DMS 273 treated with DMSO at 0.1 percent for 48 hours (cell line): ENCODE measurements at places on chromosomes 6 and 20.

GRCh38 chr6:167005350-167006159, 6.4 kb downstream of the CEP43 start:
- DNase-seq, result no peak

- no peak for DNase-seq
Observed at GRCh38 chr6:150676344-150676743, 76.7 kb downstream of the PLEKHG1 start.

GRCh38 chr6:43983632-43984031, 143.6 kb downstream of the MRPL14 start:
- no peak for DNase-seq

DNA sequence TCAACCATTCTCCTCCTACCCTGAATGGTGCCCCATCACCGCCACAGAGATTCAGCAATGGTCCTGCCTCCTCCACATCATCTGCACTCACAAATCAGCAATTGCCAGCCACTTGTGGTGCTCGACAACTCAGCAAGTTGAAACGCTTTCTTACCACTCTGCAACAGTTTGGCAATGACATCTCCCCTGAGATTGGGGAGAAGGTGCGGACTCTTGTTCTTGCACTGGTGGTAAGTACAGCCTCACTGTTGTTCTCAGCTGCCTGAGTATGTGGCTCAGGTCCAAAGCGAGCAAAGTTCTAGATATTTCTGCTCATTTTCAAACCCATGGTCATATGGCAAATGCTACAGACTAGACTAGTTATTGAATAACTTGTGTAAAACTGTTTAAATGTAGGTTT, 51.0 kb upstream of the C20orf144 start:
- no peak for DNase-seq

DNA sequence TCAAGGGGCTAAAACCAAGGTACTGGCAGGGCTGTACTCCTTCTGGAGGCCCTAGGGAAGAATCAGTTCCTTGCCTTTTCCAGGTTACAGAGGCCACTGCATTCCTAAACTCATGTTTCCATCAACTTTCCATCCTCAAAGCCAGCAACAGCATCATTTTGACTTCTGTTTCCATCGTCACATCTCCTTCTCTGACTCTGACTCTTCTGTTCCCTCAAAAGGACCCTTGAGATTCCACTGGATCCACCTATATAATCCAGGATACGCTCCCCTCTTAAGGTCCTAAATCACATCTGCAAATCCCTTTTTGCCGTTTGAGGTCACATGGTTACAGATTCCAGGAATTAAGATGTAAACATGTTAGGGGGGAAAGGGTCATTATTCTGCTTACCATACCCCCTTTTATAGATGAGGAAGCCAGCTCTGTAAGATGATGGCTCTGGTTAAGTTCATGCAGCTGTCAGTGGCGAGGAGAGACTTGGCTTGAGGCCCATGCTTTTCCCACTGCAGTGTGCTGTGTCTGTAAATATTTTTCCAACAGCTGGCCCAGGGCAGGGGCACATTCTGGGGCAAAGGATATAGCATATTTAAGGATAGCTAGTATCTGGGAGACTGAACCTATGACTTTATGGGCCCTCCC, 114.6 kb downstream of the TNFRSF21 start:
- peak; percentile 20 for DNase-seq

DNA sequence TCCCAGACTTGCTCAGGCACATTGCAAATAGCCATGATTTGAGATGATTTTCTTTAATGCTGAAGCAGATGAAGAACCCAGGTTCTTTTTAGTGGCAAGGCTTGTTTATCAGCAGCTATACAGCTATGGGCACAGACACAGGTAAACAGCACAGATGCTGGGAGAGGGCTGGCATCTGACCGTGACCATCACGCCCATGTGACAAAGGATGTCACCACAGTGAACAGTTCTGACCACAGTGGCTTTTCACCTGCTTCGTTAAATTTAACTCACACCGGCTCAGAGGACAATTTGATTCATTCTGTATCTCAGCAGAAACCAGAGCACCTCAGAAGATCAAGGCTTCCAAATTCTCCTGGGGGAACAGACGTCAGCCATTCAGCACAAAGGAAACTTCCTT, 142.6 kb downstream of the CDH26 start:
- no peak for DNase-seq

- no peak for DNase-seq
Observed at GRCh38 chr20:49700411-49701185, 13.1 kb downstream of the B4GALT5 start.

DNA sequence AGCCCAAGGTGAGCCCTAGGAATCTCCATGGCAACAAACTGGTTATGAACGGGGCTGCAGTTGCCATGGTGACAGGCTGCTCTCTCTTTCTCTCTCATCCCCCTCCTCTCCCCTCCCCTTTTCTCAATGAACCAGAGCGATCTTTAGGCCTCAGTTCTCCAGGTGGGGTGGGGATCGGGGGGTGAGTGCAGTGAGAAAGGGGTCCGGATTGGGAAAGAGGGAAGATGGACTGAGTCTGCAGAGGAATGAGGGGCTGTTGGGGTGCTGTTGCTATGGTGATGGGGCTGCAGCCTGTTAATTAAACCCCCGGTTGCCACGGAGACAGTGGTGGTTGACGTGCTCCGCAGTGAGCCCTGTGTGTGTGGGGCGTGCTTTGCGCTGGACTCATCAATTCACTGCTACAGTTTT, 3.6 kb upstream of the SLC12A5 start:
- DNase-seq, result no peak

DNA sequence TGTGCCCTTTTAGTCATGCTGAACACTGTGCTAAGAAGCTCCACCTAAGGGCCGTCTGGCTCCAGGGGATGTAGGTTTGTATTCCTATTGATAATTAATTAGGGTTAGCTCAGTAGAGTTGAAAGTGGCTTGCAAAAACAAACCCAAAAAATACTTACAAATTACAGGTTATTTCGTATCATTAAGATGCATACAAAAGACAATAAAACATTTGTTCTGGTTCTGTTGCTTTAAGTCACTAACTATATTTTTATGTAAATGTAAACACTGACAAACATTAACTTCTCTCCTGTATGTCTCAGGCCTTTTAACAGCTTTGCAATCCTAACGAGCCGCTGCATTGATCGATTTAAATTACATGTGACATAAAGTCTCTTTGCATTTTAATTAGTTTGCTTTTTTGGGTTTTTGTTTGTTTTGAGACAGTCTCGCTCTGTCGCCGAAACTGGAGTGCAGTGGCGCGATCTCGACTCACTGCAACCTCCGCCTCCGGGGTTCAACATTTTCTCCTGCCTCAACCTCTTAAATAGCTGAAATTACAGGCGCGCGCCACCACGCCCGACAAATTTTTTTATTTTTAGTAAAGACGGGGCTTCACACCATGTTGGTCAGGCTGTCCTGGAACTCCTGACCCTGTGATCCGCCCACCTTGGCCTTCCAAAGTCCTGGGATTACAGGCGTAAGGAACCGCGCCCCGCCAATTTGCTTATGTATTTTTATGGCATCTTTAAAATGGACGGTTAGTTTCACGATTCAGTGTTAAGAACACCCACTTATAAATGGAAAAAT, 110.9 kb downstream of the HFE start:
- peak; percentile 72 for DNase-seq

- DNase-seq, result no peak
Observed at GRCh38 chr20:44583157-44583556, 778 bp downstream of the PKIG start.

GRCh38 chr20:52047811-52048764, 143.5 kb downstream of the ZFP64 start:
- DNase-seq, result no peak

DNA sequence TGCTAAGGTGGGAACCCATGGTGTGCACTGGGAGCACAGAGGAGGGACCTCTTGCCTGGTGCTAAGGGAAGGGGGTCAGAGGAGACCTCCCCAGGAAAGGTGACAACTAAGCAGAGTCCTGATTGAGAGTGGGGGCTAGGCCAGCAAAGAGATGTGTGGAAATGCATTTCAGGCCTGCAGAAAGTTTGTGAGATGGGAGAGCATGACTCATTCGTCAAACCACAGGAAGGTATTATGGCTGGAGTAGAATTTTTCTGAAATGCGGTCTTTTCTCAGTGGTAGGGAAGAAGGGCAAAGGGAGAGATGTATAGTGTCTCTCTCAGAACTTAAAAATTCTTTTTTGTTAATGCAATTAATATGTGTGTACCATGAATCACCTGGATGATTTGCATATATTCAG, 23.6 kb upstream of the EDN1 start:
- DNase-seq, result no peak

GRCh38 chr6:35223396-35223795, 9.6 kb downstream of the SCUBE3 start:
- no peak for DNase-seq

- no peak for DNase-seq
Observed at GRCh38 chr6:13667655-13668054, 44.0 kb downstream of the RANBP9 start.

- DNase-seq, result no peak
Observed at GRCh38 chr20:54618412-54618811, 143.0 kb downstream of the DOK5 start.

- DNase-seq, result no peak
Observed at GRCh38 chr6:132380358-132381029, 20.8 kb downstream of the MOXD1 start.

DNA sequence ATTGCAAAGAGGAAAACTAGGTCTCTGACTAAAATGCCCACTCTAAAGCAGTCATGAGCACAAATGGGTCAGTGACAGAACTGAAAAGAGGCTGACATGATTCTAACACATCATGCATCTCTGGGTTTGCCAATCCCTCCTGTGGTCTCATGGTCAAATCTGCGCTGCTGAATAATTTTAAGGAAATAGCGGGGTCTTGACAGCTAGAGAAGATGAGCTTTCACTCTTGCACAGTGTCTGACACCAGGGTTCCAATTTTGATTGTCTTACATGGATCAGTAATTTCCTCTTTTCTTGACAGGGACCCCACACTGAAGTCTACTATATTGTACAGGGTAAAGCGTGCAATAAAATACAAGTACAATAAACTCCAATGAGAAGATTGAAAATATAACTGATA, 236.8 kb upstream of the CNR1 start:
- DNase-seq, result no peak

- no peak for DNase-seq
Observed at GRCh38 chr6:56752009-56752408, 109.3 kb upstream of the DST start.

DNA sequence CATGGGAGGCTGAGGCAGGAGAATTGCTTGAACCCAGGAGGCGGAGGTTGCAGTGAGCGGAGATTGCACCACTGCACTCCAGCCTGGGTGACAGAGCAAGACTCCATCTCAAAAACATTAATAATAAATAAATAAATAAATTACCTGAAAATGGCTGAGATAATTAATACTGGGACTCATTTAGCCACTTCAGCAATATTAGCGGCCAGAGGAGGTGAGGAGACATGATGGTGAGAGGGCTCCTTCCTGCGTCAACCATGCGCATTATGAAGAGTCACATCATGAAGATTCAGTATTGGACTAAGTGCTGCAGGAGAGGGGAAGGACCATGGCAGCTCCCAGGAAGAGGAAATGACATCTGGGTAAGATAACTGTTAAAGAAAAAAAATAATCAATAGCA, 2.9 kb upstream of the PYGB start:
- no peak for DNase-seq

DNA sequence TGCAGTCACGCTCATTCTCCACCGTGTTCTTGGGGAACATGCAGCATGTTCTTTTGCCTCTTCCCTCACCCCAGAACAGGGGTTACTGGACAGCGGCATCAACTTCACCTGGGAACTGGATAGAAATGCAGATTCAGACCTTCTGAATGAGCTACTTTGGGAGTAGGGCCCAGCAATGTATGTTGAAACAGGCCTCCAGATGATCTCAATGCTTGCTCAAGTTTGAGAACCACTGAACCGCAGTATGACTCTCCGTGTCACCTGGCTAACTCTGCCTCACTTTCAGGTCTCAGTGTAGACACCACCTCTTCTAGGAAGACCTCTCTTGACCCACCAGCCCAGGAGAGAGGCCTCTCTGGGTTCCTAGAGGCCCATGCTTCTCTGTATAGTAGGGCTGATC, 4.9 kb downstream of the TRIB3 start:
- no peak for DNase-seq

GRCh38 chr20:54874718-54875117, 399.3 kb downstream of the DOK5 start:
- DNase-seq, result no peak
